Germinal center (tissue), 1 donor: ENCODE measurements at places on chromosomes 4 and X.

GRCh38 chr4:88104902-88105610, 53.4 kb downstream of the ABCG2 start:
- no peak for DNase-seq

DNA sequence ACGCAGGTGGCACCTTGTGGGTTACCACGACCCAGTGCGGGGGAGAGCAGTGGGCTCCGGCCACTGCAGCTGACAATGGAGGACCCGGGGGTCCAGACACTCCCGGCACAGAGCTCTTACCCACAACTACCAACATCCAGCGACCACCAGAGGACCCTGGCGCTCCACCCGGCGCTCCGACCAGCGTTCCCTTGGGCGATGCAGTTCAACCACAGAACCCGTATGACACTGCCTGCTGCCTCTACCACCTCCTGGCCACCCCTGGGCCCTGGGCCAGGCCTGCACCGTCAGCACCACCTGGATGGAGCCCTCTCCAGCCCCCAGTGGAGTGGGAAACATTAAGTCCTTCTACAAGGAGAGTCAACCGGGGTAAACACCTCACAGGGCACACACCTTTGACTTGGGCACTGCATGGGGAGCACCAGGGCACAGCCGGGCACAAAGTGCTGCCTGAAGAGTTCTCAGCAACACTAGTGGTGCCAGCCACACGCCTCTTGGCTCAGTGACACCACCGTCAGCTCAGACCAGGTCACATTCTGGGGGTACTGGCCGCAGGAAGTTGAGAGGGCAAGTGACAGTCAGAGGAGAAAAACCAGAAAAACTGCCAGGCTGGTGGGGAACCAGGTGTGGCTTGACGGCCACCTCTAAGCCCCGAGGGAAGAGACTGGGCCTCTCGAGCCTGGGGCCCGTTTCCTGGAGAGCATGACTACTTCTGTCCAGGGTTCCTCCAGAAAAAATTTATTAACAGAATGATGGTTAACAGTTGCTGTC, 2.6 kb downstream of the CTBP1 start:
- DNase-seq = no peak

GRCh38 chr4:23973308-23973855, 83.5 kb upstream of the PPARGC1A start:
- no peak for DNase-seq

DNA sequence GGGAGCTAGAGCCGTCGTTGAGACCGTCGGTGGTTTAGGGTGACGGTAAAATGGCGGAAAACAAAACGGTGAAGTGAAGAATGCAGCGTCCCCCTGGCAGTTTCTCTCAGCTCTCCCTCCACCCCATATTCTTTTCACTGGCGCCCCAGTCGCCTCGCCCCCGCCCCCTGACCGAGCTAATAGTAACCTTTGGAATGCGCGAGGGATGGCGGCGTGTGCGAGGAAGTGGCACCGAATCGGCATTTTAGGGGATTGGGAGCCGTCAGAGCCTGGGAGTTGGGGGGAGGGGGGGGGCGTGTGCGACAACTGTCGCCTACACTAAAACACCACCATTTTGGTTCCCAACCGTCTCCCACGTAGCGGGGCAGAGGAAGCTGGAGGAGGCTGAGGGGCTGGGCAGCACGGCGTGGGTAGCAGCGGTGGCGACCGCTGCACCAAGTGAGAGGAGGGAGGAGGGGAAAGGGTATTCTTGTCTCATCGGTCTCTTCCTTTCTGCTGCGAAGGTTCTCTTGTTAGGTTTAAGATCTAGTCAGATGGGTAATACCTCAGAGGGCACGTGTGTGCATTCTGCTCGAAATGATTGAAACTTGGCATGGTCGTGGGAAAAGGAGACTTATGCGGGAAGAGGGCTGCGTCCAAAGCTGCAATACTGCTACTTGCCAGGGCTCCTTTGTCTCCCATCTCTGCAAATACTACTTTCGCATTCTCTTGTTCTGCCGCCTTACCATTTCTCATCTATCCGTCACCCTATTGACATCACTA, 840 bp downstream of the ZNF711 start:
- DNase-seq = peak; percentile 1

DNA sequence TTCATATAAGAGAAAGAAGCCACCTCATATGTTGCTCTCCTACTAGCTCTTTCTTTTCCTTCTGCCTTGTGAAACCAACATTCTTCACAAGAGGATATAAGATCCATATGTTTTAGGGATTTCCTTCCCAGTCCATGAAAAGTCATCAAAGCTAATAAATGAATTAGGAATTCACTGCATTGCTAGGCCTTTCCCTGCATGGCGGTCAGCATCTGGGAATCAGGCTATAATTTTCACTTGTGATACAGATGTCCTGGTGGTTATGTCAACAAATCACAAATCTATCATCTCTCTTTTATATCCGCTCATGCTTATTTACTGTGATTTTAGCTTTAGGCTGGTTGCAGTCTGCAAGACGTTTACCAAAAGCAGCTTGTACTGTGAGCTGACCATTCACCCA, 510.0 kb downstream of the NLGN4X start:
- DNase-seq = no peak

GRCh38 chrX:37871626-37872302, 24.4 kb upstream of the DYNLT3 start:
- no peak for DNase-seq

DNA sequence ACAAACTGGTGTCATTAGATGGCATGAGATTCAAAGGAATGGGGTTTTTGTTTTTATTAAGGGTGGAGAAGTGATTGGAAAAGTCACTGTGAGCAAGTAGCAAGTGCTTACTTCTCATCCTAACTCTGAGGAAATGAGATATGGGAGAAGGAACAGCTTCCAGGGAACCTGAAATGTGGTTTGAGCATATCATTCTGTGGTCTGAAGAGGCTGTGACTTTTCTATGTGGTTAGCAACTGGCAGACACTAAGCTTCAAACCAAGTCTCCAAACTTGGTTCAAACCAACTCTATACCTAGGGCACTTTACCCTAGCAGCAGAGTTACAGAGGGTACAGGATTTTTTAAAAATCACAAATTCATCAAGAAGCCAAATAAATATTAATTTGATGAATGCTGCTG, 58.2 kb downstream of the DCLK2 start:
- no peak for DNase-seq

- no peak for DNase-seq
Observed at GRCh38 chr4:65599340-65599739, 70.9 kb downstream of the EPHA5 start.

- DNase-seq = peak; percentile 15
Observed at GRCh38 chr4:139227729-139228404, 50.8 kb upstream of the ELF2 start.

- DNase-seq = no peak
Observed at GRCh38 chr4:110823251-110823650, 200.4 kb upstream of the PITX2 start.

- DNase-seq = no peak
Observed at GRCh38 chr4:150140774-150141400, 62.6 kb downstream of the DCLK2 start.

GRCh38 chr4:102578819-102579218, 77.7 kb downstream of the NFKB1 start:
- no peak for DNase-seq

DNA sequence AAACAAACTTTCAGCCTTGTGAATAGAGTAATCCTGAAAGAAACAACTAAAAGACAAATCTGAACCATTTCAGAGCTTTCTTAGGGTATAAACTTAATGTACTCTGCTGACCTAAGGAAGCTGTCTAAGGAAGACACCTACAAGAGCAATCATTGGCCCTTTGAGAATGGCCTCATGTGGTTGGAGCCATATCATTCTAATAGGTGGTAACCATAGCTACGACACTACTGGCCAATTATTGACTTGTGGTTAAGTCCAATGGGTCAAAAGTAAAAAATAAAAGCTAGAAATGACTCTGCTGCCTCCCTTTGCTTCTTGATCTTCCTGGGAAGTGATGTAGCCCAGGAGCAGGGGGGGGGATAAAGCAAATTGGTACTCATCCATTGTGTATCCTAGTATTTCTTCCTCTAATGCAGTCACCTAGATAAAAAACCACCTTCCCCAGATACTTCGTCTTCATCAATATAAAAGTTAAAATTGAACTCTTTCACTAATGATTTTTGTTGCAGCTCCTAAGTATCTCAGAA, 547.0 kb downstream of the ARAP2 start:
- DNase-seq = no peak
